ENCODE measurements at places on chromosomes 3 and 15.

DNA sequence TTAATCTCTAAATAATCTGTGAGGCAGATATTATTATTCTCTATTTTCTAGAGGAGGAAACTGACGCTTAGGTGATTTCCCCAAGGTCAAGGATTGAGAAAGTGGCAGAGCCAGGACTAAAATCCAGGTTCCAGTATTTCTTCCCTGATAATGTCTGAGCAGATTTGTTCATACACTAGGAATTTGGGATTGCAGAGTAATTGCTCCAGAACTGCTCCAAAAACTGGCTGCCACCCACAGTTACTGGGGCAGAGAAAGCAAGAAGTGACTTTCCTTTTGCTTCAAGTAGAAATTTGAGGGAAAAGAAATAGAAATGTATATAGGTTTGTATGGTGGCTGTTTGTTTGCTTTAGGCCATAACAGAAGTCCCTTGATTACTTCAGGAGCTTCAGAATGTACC is 60.6 kb downstream of the SLC12A8 start:
- no peak for DNase-seq

- DNase-seq: no peak
Observed at GRCh38 chr3:72699631-72700030, 148.6 kb downstream of the SHQ1 start.

DNA sequence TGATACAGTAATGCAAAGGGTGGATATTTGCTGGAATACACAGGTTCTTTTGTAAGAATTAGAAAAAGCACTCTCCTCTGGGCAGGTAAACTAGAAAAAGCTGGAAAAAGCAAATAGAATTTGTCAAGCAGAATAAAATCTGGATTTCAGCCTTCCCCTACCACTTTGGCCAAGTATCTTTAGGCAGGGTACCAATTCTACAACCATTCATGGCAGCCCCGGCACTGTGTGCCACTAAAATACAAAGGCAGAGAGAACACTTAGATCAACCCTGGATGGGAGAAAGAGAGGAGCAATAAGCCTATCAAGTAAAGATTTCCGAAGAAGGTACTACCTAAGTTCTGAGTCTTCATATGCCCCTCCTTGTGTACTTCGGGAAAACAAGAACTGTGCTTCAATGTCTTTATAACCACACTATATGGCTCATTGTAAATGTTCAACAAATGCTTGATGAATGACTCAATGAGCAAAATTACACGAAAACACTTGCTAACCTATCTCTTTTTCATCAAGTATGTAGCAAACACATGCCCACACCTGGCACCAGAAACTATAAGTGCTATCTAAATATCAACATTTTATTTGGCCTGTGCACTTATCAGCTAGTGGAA is 20.8 kb downstream of the STAG1 start:
- DNase-seq: no peak

GRCh38 chr3:187084126-187084525 is 55.2 kb downstream of the RPL39L start:
- no peak for DNase-seq
